ENCODE measurements at places on chromosomes 7 and 10. TPM values are rescaled to one million over a fixed set of nuclear protein-coding genes. Genes with fewer than 3 reads are reported as not detected.

The NPC1L1 gene
- total RNA-seq: not detected

The FBXO24 gene
- 0.05 TPM for total RNA-seq

The PCGF6 gene
- total RNA-seq: 26.6 TPM

The POLR2J2 gene
- total RNA-seq: not detected

The KIAA1549 gene
- 2.6 TPM for total RNA-seq

The SFRP4 gene
- 0.27 TPM for total RNA-seq

The HOGA1 gene
- total RNA-seq: 0.71 TPM

The RFC2 gene
- total RNA-seq: 72.9 TPM

The MYH16 gene
- 0.34 TPM for total RNA-seq

The EPO gene
- total RNA-seq: not detected

The FBXL13 gene
- total RNA-seq: 0.59 TPM

The PTF1A gene
- total RNA-seq: not detected

The ACTL6B gene
- not detected for total RNA-seq

The GDF2 gene
- total RNA-seq: not detected

The EFCAB10 gene
- 0.39 TPM for total RNA-seq

The PVRIG gene
- not detected for total RNA-seq

The RARRES2 gene
- 1.7 TPM for total RNA-seq

The OGDHL gene
- total RNA-seq: 3.0 TPM

The TRIM50 gene
- total RNA-seq: not detected

The GNG11 gene
- total RNA-seq: 30.2 TPM

The HOXA6 gene
- total RNA-seq: 3.7 TPM

The DNAAF5 gene
- total RNA-seq: 35.4 TPM

Measured in M059J (cell line).